HCEC 1CT (cell line): ENCODE measurements at places on chromosomes 3 and 15.

GRCh38 chr15:93025625-93025982, 63.4 kb downstream of the RGMA start:
- no peak for DNase-seq

DNA sequence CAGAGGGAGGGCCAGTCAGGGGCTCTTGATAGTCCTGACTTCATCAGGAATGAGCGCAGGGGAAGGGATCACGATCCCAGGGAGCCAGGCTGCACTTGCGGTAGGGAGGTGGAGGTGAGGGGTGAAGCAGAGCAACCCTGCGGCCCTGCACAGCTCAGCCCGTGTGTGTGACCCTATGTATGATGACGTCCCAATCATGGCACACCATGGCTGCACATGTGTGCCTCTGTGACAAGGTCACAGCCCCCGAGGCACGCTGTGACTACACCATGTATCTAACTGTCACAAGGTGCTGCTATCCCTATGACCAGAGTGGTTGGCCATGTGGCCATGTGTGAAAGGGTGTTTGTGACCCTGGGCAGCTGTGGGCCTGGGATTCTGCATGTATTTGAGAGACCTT, 13.3 kb upstream of the ALAS1 start:
- DNase-seq, result no peak

DNA sequence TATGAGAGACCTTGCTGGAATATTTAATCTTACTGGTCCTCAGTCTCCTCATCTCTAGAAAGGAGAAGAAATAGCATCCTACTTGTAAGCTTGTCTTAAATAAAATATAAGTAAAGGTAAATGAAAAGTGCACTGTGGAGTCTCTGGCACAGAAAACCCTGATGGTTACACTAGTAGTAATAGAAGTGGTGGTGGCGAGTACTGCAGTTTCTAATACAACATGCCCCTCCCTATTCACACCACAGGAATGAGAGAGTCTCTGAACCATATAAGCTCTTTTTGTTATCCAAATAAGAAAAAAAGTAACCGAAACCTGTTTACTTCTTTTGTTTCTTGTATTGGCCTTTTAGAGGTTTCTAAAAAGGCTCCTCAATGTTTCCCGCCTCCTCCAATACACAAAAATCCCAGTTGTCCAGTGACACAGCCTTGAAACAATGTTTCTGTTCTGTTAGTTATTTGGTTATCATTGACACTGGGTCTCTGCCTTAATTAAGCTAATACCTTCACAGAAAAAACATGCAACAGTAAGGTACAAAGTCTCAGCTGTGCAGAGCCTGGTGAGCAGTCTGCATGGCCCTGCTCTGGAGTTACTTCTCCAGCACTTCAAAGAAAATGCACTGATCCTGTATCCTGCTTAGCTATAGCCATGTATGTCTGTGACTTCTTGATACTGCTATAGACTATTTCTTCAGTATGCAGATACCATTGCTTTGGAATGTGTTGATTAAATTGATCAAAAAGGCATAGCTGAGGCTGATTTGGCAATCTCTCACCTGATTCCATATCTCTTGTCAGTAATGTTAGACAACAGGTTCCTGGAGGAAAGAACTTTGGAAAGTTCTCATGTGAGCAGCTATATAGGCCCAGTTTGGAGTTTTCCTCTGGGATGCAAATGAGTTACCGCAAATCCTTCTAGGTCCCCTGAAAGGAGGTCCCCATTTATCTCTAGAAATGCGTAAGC, 315.6 kb upstream of the IL12A start:
- no peak for DNase-seq

DNA sequence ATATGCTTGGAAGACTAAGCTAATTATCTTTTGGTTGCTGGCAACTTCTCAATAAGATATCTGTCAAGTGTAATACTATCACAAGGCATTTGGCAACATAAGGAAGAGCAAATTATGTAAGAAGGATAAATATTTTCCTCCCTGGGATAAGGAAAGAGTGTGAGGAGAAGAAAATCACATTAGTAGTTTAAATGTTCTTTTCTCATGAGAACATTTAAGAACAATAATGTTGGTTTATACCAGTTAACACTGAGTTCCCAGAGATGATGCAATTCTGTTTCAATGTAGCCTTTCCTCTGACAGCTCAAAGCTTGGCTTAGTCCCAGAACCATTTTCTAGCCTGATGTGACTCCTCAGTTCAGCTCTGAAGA, 66.1 kb upstream of the NPHP3 start:
- DNase-seq, result peak; percentile 24

DNA sequence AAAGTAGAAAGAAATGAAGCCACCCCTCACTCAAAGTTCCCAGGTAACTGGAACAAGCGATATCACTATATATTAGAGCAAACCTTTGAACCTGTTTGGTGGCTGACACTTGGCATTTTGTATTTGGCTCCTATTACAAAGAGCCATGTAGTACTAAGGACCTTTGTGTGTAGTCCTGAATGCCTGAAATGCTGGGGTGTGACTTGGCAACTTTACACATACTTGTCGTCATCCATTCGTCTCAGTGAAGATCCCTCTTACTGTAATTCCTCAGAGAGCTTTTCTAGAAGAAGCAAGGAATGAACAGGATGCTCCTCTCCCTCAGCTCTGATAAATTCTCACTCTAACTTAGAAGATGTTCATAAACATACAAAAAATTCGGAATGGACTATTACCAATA, 216.1 kb upstream of the CDIN1 start:
- DNase-seq, result peak; percentile 26

DNA sequence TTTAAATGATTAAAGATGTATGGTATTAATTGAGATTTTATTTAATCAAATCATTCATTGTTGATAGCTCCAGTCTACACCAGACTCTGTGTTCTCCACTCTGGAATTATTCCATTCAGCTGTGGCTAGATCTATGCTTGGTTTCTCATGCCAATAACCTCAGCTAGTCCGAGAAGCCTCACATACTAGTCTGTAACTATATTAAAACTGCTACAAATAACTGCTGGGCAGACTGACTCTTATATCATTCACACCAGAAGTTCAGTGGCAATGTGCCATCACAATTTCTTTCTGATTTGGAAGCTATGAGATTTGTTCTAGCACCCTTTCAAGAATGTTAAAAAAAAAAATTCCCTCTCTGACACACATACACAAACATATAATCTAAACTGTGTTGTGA, 947.3 kb downstream of the ROBO1 start:
- no peak for DNase-seq

DNA sequence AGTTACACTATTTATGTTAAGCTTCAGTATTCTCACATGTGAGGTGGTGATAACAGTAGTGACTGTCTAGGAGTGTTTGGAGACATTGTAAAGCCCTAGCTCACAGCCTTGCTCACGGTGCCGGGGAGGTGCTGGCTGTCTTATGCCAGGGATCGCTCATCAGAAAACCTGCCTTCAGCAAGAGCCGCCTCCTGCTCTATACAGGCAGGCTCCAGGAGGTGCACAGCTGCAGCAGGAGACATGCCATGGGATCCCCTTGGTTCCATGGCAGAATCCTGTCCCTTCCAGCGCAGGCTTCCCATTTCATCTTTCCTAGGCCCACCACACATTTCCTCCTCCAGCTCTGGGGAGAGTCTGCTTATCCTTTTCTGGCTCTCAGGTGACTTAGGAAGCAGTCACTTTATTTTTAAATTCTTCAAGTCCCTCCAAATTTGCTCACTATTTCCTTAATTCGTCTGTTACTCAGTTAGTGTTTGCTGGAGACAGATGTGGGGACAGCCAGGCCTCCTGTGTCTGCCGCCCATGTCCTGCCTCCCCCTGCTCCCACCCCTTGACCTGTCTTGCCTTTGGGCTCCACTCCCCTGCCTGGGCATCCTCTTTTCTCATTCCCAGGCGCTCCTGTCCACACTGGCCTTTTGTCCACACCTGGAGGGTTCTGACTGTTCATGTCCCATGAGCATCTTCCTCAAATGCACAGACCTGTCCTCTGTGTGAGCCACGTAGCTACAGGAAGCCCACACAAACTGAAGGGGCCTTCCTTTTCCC, 31.7 kb downstream of the SLCO2A1 start:
- DNase-seq, result no peak

- no peak for DNase-seq
Observed at GRCh38 chr3:144544871-144545270, 573.2 kb downstream of the DIPK2A start.
